H54 (cell line): ENCODE measurements at places on chromosomes 1 and 21.

- no peak for DNase-seq
Measured at GRCh38 chr1:11156963-11157362, 32.2 kb upstream of the ANGPTL7 start.

- peak; percentile 52 for DNase-seq
Measured at GRCh38 chr1:23177438-23178380, 9.1 kb upstream of the LUZP1 start.

- no peak for DNase-seq
Measured at GRCh38 chr1:93322349-93322748, 23.4 kb upstream of the DR1 start.

DNA sequence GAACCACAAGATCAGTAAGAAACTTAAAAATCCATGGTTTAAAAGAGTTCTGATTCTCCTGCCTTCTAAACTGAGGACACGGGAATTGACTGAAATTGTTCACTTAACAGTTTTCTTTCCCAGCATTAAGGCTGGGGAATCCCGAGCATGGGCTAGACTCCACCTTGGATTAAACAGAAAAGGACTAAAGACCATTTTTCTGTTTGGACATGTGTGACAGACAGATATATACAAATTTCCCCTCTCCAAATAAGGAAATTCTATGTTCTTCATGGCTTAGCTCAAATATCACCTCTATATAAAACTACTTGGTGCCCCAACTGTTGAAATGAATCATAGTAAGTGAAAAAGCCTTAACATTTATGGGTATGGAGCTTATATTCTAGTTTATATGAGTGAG, 85.0 kb downstream of the UROD start:
- no peak for DNase-seq

GRCh38 chr1:8257621-8258020, 60.3 kb upstream of the SLC45A1 start:
- no peak for DNase-seq

DNA sequence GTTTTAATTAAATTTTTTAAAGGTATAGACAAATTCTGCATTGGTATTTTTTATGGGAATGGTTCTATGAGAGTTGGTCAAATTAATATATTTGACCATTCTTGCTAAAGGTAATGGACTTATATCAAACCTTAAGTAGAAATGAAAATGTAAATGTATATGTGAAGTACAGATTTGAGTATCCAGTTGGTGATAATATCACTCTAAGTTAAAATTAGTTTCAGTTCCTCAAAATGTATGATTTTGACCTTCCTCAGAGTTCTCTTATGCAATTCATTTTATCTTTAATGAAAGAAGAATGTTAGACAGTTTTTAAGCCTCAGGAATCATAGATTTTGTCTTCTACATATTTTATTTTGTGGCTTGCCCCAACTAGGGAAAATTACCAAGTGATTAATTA, 1291.5 kb upstream of the B3GALT2 start:
- no peak for DNase-seq

DNA sequence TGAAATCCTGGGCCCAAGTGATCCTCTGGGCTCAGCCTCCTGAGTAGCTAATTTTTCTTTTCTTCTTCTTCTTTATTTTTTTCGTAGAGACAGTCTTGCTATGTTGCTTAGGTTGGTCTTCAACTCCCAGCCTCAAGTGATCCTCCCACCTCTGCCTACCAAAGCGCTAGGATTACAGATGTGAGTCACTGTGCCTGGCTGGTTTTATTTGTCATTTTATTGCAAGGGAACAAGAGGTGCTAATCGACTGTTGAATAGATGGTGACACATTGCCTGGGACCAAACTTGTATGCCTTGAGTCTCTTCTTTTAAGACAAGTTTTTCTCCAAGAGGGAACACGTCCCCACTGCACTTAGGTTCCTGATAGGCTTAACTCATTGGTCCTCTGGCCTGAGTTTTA, 20.0 kb upstream of the KLHDC8A start:
- DNase-seq: peak; percentile 18
